ENCODE measurements at places on chromosomes 3 and 15. TPM values are rescaled to one million over a fixed set of nuclear protein-coding genes. Genes with fewer than 3 reads are reported as not detected.

The OIP5 gene
- 3.8 TPM for polyA plus RNA-seq

DNA sequence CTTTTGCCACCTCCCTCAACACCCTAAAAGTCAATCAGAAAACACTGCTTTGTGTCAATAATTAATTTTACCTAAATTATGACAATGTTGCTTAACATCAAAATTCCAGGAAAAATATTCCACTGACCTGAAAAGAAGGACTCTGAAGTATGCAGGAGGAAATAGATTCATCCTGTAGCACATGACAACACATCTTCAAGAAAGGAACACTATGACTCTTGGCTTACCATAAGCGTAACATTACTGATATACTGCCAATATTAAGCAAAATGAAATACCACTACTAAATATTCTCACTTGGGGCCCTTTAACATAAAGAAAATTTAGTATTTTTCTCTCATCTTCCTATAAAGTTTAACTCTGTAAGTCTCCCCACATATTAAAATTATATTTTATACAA is 9.6 kb downstream of the SUCLG2 start:
- DNase-seq = no peak

- peak; percentile 15 for DNase-seq
Observed at GRCh38 chr3:105174017-105174615, 192.6 kb upstream of the ALCAM start.

- no peak for DNase-seq
Observed at GRCh38 chr15:41004490-41004889, 51.2 kb downstream of the CHAC1 start.

GRCh38 chr3:129482721-129483120 is 42.7 kb downstream of the IFT122 start:
- DNase-seq = no peak

GRCh38 chr15:60340207-60340921 is 57.4 kb downstream of the ANXA2 start:
- DNase-seq = no peak

The GOLGA8G gene
- polyA plus RNA-seq = not detected

The TIMP4 gene
- polyA plus RNA-seq = 2.5 TPM

The MED12L gene
- polyA plus RNA-seq = 6.8 TPM

The FOXB1 gene
- polyA plus RNA-seq = not detected

- no peak for DNase-seq
Observed at GRCh38 chr15:52658955-52659354, 20.2 kb downstream of the ATOSA start.

Measured in muscle of leg (tissue), 16 donors.